T-cell (primary cell): ENCODE measurements at places on chromosomes 6 and 20.

DNA sequence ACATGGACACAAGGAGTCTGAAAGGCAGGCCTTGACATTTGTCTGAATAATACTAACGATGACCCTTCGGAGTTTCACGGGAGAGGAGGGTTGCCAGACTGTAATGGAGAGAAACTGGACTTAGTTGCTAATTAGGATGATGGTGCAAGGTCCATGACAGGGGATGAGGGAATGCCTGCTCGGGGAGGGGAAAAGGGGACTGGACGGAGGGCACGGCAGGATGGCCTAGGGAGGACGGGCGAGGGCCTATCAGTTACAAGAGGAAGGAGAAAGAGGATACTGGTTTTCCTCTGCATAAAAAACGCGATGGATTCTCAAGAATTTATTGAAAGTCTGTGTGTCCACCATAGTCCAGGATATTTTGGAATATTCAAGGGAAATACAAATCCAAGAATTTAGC, 42.7 kb downstream of the IRAK1BP1 start:
- no peak for DNase-seq
- peaks cover 15% of the 10 kb centered on the region for H3K27me3 ChIP-seq
- H3K4me1 ChIP-seq: no peaks in the 10 kb centered on the region
- no peak overlapping the region for H3K27ac ChIP-seq

- H3K36me3 ChIP-seq: no peaks in the 10 kb centered on the region
- DNase-seq: no peak
- no peaks in the 10 kb centered on the region for H3K4me1 ChIP-seq
- no peaks in the 10 kb centered on the region for H3K27me3 ChIP-seq
- H3K4me3 ChIP-seq: no peak overlapping the region
Observed at GRCh38 chr6:49606721-49607390, 29.8 kb downstream of the RHAG start.

- H3K4me1 ChIP-seq: no peaks in the 10 kb centered on the region
- H3K36me3 ChIP-seq: no peaks in the 10 kb centered on the region
- DNase-seq: no peak
Observed at GRCh38 chr20:35293303-35294292, 1.4 kb upstream of the FAM83C start.

DNA sequence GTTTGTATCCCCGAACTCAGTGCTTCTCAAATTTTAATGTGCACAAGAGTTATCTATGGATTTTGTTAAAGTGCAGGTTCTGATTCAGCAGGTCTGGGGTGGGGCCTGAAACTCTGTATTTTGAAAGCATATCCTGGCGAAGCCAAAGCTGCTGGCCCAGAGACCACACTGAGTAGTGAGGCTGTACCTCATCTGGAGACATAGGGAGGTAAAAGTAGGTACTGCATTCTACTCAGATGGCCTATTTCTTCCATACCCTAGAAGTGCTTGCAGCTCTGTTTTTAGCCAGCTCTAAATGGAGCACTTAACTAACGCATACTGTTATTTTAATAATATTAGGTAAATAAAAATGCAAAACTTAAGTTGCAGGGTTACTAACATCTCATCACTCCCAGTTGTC, 241.6 kb upstream of the PRND start:
- H3K4me1 ChIP-seq: no peaks in the 10 kb centered on the region
- no peak overlapping the region for H3K27ac ChIP-seq
- H3K4me3 ChIP-seq: no peak overlapping the region
- DNase-seq: no peak
- no peaks in the 10 kb centered on the region for H3K27me3 ChIP-seq

DNA sequence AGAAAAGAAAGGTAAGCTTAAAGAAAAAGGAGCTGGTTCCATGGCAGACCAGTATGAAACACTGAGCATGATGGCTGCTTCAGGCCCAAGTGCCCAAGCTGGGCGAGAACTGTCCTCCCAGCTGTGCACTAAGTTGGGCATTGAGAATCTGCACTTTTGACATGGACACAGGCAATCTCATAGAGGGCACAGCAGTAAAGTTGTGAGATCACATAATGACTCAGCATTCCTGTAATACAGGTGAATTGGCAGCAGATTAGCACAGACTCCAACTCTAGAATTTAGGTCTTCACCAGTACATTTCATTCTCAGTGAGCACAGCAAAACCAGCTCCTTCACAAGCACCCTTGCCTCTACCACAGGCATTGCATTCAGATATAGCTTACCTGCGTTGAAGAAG, 343.4 kb downstream of the PKHD1 start:
- DNase-seq: no peak
- no peak overlapping the region for H3K4me3 ChIP-seq
- H3K27ac ChIP-seq: no peak overlapping the region
- no peaks in the 10 kb centered on the region for H3K36me3 ChIP-seq
- no peaks in the 10 kb centered on the region for H3K27me3 ChIP-seq

- H3K27ac ChIP-seq: no peak overlapping the region
- no peaks in the 10 kb centered on the region for H3K4me1 ChIP-seq
- H3K36me3 ChIP-seq: no peaks in the 10 kb centered on the region
- H3K4me3 ChIP-seq: no peak overlapping the region
Observed at GRCh38 chr6:7555671-7556070, 14.2 kb downstream of the DSP start.

GRCh38 chr6:17705778-17706579, 746 bp downstream of the NUP153 start:
- H3K27ac ChIP-seq: peak overlapping the region; percentile 98
- no peaks in the 10 kb centered on the region for H3K27me3 ChIP-seq
- DNase-seq: peak; percentile 80
- peak overlapping the region; percentile 87 for H3K4me3 ChIP-seq
- H3K4me1 ChIP-seq: peaks cover 43% of the 10 kb centered on the region

DNA sequence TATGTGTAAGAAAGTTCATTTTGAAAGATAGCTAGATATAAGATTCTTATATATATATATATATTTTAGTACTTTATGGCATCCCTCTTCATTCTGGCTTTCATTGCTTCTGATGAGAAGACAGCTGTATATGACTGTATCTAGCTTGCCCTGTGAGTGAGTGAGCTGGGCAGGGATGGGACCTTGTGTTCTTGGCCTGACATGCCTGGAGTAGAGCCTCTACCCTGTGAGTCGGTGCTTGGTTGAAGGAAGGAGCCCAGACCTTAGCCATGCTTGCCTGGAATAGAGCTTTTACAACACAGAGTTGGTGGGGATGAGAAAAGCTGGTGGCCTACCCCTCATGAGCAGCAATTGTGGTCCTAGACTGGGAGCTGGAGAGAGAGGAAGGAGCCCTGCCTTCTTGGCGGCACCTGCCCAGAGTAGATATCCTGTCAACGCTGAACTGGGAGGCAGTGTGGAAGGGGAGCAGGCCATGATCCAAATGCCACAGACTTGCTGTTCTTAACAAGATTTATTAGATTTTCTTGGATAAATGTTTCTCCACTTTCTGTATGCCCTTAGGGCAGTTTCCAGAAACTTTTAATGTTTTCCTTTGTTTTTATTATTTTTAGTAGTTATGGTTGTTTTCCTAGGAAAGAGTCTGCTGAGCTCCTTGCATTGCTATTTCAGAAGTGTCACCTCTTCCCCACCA, 31.6 kb downstream of the FIG4 start:
- H3K36me3 ChIP-seq: peaks cover 10% of the 10 kb centered on the region
- no peaks in the 10 kb centered on the region for H3K27me3 ChIP-seq
- no peak overlapping the region for H3K4me3 ChIP-seq

GRCh38 chr6:39610221-39610620, 115.0 kb downstream of the KIF6 start:
- DNase-seq: no peak
- H3K4me1 ChIP-seq: no peaks in the 10 kb centered on the region
- H3K4me3 ChIP-seq: no peak overlapping the region
- no peak overlapping the region for H3K27ac ChIP-seq
- no peaks in the 10 kb centered on the region for H3K36me3 ChIP-seq

GRCh38 chr6:110116258-110116657, 63.2 kb downstream of the WASF1 start:
- no peak overlapping the region for H3K27ac ChIP-seq
- H3K4me3 ChIP-seq: no peak overlapping the region
- H3K27me3 ChIP-seq: peaks cover 4% of the 10 kb centered on the region
- H3K4me1 ChIP-seq: no peaks in the 10 kb centered on the region
- no peaks in the 10 kb centered on the region for H3K36me3 ChIP-seq
- DNase-seq: no peak

DNA sequence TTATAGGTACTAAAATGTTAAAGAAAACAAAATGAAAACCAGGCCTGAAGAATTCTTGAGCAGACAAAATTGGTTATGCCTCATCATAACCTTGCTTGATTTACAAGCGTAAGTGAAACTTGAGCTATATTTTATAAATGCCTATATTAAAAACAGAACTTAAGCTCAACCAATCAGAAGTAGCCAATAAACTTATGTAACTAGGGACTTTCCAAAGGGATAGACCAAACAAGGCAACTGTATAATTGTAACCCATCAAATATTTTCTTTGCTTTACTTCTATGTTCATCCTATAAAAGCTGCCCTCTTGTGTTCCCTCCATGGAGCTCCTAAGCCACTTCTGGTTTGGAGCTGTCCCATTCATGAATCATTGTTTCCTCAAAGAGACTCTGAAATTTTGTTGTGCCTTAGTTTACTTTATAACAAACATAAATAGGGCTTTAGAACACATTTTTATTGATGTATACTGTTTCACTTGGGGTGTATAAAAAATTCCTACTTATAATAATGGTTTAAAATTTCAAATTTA, 101.6 kb upstream of the CARMIL1 start:
- H3K4me3 ChIP-seq: no peak overlapping the region
- H3K36me3 ChIP-seq: no peaks in the 10 kb centered on the region
- H3K27me3 ChIP-seq: no peaks in the 10 kb centered on the region
- H3K4me1 ChIP-seq: no peaks in the 10 kb centered on the region

DNA sequence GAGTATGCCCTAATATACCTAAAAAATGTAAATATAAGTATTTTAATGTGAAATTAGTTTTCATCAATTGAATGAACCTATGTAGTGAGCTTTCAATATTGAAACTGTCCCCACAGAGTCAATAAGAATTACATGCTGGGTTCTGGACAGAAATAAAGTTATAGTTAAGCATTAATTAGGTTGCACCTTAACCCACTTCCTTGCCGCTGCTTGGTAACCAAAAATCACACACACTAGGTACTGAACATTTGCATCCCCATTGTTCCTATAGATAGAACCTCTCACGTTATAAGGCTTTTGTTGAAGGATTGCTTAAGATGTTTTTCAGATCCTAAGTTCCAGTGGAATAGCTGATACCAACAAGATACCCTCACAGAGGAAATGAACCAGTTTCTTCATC, 237.1 kb upstream of the OPRM1 start:
- no peak overlapping the region for H3K4me3 ChIP-seq
- H3K27ac ChIP-seq: no peak overlapping the region
- H3K27me3 ChIP-seq: no peaks in the 10 kb centered on the region
- DNase-seq: no peak
- no peaks in the 10 kb centered on the region for H3K36me3 ChIP-seq
- H3K4me1 ChIP-seq: no peaks in the 10 kb centered on the region

DNA sequence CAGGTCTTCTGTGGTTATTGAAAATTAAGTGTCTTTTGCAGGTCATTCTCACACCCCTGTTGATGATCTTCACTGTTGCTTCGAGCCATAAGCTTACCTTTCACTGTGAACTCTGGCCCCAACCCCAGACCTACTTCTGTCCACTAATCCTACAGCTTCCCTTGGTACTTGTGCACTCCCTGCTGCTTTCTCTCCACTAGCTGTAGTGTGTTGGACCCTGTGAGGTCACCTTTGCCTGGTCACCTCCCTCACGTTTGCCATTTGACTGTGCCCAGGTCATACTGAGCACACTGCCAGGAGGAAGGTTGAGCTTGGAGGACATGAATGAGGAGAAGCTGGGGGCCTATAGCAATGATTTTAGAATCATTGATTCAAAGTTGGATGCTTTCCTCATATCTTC, 94.0 kb downstream of the PLCB1 start:
- H3K4me1 ChIP-seq: no peaks in the 10 kb centered on the region
- H3K27ac ChIP-seq: no peak overlapping the region
- DNase-seq: no peak

DNA sequence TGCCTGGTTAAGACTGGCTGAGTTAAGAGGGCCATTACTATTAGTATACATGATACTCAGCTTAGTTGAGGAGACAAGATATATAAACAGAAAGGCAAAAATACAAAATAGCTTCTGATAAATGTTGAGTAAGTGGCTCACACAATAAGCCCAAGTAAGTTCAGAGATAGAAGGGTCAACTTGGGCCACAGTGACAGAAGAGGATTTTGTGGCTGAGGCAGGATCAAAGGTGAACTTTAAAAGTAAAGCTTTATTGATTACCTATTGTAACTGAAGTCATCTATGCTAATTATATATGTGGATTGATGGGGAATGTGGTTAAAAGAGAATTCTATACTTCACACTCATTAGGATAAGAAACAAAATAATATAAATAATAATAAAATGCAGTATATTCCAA, 80.8 kb downstream of the PHACTR2 start:
- H3K27me3 ChIP-seq: no peaks in the 10 kb centered on the region
- H3K4me3 ChIP-seq: no peak overlapping the region

GRCh38 chr6:41318261-41318653, 17.2 kb upstream of the NCR2 start:
- no peak overlapping the region for H3K27ac ChIP-seq
- no peak for DNase-seq
- H3K36me3 ChIP-seq: no peaks in the 10 kb centered on the region
- peaks cover 13% of the 10 kb centered on the region for H3K4me1 ChIP-seq
- no peak overlapping the region for H3K4me3 ChIP-seq

DNA sequence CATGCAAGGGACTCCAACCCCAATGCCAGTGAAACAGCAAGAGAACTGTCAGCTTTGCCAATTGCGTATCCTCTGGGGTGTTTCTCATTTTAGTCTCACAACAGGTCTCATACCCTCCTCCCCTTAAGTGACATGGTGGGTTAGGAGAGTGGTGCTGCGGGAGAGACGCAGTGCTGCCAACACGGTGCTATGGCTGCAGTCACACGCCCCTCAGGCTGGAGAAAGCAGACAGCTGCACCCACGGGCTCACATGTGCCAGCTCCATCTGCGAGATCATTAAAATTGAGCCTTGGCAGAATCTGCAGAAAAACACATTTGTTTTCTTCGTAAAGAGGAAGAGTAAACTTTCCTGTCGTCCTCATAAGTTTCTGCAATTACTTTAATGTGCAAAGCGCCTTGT, 114.7 kb downstream of the ANKRD60 start:
- H3K4me1 ChIP-seq: no peaks in the 10 kb centered on the region
- DNase-seq: no peak
- no peak overlapping the region for H3K4me3 ChIP-seq
- H3K27ac ChIP-seq: no peak overlapping the region

GRCh38 chr20:48236000-48236970, 451.0 kb upstream of the SULF2 start:
- no peaks in the 10 kb centered on the region for H3K36me3 ChIP-seq
- H3K27me3 ChIP-seq: peaks cover 4% of the 10 kb centered on the region
- no peaks in the 10 kb centered on the region for H3K4me1 ChIP-seq
- DNase-seq: no peak

GRCh38 chr20:57532104-57532503, 7.2 kb upstream of the CTCFL start:
- H3K4me1 ChIP-seq: no peaks in the 10 kb centered on the region
- DNase-seq: no peak
- H3K36me3 ChIP-seq: no peaks in the 10 kb centered on the region
- no peak overlapping the region for H3K27ac ChIP-seq
